ENCODE measurements at places on chromosomes 2 and 18. TPM values are rescaled to one million over a fixed set of nuclear protein-coding genes. Genes with fewer than 3 reads are reported as not detected.

The GALNT5 gene
- total RNA-seq: not detected

- DNase-seq: no peak
Observed at GRCh38 chr2:134252092-134252750, 1.7 kb upstream of the MGAT5 start.

GRCh38 chr18:51191128-51191717 is 6.3 kb downstream of the MEX3C start:
- DNase-seq: no peak

- no peak for DNase-seq
Observed at GRCh38 chr18:6505498-6505875, 90.8 kb upstream of the L3MBTL4 start.

The SCYGR1 gene
- not detected for total RNA-seq

- DNase-seq: no peak
Observed at GRCh38 chr2:149579972-149580882, 7.3 kb downstream of the MMADHC start.

- DNase-seq: no peak
Observed at GRCh38 chr2:106094131-106094841, 99.8 kb downstream of the UXS1 start.

GRCh38 chr2:1224901-1225300 is 188.4 kb upstream of the TPO start:
- DNase-seq: no peak

GRCh38 chr18:79949697-79950487 is 1.6 kb downstream of the SLC66A2 start:
- peak; percentile 68 for DNase-seq

The GPR55 gene
- total RNA-seq: 0.32 TPM

DNA sequence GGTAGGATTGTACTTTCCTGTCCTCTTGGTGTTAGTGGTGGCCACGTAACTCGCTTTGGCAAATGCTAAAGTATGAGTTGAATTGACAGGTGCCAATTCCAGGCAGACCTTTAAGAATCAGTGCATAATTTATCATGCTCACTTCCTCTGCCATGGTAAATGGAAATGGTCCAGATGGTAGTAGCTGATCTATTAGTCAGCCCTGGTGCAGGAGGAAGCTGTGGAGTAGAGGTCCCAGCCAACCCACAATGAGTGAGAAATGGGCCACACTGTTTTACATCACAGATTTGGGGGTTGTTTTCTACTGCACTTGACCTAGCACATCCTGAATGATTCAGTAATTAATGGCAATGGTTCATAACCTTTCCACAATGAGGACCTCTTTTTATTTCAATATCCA is 104.4 kb downstream of the RGPD3 start:
- DNase-seq: no peak

DNA sequence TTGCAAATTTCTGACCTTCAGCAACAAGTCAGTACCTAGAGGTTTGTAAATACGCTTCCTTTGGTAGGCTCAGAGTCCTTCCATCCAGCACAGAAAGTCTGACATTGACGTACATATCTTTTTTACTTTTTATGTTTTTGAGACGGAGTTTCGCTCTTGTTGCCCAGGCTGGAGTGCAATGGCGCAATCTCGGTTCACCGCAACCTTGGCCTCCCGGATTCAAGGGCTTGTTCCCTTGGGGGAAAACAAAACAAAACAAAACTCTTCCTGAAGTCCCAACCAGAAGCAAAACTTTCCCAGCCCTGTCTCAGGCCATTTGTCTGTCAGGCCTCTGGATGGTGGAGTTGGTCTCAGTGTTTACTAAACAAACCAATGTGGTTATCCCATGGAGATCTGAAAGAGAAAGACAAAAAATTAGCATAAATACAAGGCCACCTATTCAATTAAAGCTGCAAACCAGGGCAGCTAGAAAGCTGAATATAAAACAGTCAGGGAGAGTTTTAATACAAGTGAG is 29.6 kb upstream of the ATL2 start:
- peak; percentile 64 for DNase-seq

- DNase-seq: peak; percentile 65
Observed at GRCh38 chr2:100416935-100417710, at the start of gene CHST10. Gene CHST10 (minus strand): TSS chr2:100417668. CDS start chr2:100406675, 10,993 bp downstream.

GRCh38 chr2:50787636-50788035 is 244.3 kb downstream of the NRXN1 start:
- no peak for DNase-seq

DNA sequence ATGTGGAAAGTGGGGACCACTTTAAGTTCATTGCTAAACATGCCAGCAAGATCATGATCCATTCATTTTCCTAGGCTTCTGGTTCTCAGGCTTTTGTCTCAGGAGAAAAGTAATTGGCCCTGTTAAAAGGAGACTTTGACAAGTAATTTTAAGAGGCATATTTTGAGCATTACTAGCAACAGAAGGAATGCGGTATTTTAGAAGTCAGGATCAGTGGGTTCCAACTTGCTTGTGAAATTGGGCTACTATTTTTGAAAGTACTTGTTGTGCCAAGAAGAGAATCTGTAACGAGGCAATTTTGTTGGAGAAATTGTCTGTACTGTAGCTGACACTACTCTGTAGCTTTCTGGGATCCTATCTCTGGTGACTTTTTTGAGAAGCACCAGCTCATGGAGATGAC is 59.4 kb downstream of the CERS6 start:
- DNase-seq: no peak

DNA sequence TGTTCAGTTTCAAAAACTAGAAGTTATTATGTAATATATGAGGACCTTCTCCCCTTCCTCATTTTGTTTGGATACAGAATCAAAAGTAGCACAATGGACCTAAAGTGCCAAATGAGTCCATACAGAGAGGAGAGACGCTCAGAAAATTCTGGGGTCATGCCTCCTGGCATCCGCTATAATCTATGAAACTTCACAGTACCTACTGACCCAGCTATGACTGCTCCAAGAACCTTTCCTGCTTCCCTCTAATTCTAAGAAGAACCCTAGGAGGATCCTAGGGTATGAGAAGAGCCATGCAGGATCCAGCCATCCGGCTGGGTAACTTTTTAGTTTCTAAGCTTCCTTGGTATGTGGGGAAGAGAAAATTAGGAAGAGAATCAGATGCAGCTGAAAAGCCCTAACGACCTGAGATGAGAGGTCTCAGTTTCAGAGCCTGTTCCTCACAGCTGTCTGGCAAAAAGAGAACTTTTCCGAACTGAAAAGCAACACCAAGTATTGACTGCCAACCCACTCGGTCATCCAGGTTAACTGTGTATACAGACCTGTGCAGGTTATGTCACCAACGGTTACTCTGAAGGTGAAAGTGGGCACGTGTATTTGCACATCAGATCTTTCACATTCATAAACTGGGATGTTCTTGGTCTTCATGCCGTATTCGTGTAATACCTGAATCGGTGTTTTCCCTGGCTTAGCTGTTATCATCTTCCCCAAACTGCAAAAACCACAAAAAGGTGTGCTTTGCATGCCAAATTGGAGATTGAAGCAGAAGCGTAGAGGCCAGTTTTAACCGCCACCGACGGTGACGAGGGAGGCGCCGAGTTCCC is 1.1 kb downstream of the PRKRA start:
- DNase-seq: no peak

DNA sequence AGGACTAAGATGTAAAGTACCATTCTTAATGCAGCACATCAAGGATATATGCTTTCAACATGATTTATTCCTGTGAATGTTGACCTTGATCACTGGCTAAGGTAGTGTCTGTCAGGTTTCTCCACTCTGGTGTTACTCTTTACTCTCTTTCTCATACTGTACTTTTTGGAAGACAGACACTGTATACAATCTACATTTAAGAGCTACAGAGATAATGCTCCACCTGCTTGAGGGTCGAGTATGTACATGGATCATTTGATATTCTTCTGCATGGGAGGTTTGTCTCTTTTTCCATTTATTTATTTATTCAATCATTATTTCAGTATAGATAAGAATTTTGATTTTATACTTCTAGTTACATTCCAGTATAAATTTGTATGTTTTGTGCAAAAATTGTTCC is 199.5 kb upstream of the RGPD4 start:
- no peak for DNase-seq

DNA sequence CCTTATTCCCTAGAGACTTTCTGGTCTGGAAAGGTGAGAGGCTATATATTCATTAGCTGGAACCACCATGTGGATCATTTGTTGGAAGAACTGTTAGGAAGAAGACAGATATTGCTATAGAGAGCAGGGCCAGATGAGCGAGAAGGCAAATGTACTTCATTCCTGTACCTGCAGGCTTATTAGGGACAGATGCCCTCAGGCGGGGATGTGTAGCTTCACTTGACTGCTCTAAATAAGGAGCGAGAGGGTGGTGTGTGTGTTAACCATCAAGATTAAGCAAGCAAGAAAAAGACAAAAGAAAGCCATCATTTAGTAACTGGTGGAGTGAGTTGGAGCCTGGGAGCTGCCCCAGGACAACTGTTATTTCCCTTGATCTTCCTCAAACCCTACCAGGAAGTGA is 36.4 kb downstream of the NEDD4L start:
- DNase-seq: no peak

GRCh38 chr2:170092436-170093060 is 85.4 kb upstream of the MYO3B start:
- DNase-seq: no peak

DNA sequence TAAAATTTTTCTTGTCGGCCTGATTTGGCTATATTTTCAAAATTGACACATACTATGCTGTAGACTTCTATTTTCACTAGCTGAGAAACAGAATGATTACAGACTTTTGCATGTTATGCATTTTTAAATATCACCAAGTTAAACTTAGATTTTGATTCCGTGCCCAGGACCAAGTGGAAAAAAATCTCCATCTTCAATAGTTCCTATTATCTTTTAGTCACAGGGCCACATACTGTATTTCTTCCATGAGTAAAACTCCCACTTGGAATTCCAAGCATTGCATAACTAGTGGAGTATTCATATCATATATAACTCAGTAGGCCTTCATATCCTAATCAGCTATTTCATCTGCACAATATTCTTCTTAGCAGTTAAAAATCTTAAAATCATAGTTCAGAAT is 470.9 kb downstream of the ARHGAP15 start:
- no peak for DNase-seq

DNA sequence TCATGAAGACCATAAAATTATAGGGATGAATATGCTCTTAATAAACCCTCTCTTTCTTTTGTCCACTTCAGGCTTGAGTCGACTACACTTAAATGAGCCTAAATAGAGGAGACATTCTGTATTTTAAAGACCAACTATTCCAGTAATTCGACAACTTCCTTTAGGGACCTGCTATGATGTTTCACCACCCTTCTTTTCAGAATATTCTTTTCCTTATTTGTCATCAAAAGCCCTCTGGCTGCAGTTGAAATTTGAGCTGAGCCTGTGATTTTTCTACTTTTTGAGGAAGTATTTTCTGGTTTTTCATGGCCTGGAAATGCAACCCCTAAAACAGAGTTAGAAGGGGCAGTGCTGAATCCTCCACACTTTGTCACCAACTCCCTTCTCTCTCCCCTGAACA is 287.0 kb downstream of the EPHA4 start:
- DNase-seq: no peak
